ENCODE measurements at places on chromosomes 11 and 22.

DNA sequence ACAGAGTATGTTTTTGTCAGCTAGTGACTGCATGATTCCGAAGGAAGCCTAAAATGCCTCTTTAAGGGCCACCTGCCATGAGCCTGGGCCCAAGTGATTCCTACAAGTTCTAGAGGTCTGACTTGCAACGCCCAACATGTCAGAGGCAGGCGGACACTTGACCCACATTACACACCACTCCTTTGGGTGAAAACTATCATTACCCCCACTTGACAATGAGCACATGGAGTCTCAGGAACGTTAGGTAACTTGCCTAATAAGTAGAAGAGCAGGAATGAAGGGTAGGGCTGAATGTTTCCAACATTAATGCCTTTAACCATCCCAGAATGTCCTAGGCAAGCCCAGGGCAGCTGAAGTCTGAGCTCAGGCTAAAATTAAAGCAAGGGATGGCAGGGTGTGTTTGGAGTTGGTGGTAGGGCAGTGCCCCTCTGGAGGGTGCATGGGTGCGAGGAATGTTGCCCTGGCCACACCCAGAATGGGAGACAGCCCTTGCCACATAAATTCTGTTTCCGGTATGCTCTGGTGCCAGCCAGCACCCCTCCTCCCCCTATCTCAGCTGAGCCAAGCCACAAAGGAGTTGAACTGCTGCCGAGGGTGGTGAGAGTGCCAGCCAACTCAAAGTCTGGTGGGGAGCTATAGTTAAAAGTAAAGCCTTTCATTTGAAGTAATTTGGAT is 2.5 kb downstream of the PLAAT2 start:
- peak; percentile 64 for DNase-seq

DNA sequence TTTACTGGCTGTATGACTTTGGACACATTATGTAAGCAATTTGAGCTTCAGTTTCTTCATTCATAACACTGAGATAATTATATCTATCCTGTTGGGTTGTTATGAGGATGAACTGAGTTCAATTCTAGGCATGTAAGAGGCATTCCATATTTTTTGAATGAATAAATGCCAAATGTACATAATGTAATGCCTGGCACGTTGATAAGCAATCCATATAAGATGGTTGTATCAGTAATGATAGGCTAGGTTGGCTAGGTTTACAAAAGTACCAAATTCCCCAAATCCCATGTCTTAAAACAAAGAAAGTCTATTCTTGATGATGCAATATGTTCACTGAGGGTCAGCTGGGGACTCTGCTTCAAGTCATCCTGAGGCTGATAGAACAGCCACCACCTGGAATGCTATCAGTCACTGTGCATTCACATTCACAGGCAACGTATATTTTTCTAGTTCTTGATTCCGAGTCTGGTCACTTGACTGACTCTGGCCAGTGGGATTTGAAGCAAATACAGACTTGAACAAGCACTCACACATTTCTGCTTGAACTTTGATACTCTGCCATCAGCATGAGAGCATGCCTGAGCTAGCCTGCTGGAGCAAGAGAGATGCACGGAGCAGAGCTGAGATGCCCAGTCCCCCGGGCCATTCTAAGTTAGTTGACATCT is 104.0 kb upstream of the TIMP3 start:
- DNase-seq, result no peak

DNA sequence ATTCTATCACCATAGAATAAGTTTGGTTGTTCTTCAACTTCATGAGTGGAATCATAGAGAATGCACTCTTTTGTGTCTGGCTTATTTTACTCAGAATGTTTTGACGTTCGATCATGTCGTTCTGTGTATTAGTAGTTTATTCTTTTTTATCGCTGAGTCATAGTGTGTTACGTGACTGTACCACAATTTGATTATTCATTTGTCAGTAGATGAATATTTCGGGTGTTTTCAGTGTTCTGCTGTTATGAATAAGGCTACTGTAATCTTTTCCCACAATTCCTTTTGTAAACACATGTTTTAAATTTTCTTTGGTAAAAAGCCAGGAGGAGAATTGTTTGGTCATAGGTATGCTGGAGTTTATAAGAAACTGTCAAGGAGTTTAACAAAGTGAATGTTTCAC is 279.9 kb upstream of the B3GAT1 start:
- DNase-seq, result no peak

DNA sequence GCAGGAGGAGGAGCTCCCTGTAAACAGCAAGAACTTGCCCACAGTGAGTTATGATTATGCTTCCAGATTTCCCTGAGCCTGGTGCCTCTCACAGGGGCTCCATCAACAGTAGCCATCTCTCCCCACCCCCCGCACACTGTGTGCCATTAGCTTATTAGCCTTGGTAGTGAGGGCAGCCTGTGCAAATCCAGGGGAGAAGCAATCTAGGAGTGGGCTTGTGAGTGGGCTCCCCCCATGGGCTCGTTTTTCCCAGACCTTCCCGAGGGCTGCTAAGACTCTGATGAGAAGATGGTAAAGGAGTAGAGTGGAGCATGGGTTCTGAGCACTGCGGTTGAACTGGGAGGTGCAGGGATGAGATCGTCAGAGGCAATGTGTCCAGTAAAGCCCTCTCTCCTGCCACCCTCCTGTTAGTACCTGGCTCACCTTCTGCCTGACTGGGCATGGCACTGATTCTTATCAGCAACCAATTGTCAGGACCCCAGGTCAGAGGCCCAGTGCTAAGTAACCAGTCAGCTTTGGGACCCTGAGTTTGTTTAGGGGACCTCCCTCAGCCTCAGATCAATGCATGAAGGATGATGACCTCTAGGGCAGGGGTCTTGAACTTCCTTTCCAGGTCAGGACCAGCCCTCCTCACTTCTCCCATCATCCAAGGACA is 38.4 kb upstream of the TP53I11 start:
- DNase-seq, result no peak

DNA sequence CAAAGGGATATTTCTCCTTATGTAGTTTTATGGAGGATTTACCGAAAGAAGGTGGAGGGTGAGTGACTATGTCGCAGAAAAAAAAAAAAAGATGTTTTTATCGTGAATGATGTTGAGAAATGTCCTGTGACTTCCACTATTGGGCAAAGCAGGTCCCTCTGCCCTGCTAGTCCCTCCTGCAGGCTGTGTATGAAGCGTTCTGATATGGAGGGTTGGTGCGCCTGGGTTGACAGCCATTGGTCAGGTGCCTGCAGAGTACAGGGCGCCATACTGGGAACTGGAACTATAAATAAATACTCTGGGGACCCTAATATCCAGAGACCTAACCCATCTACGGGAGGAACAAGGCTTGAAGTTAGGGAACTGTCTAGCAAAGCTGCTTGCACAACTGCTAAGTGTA is 1.5 kb downstream of the IL17RA start:
- DNase-seq, result no peak

DNA sequence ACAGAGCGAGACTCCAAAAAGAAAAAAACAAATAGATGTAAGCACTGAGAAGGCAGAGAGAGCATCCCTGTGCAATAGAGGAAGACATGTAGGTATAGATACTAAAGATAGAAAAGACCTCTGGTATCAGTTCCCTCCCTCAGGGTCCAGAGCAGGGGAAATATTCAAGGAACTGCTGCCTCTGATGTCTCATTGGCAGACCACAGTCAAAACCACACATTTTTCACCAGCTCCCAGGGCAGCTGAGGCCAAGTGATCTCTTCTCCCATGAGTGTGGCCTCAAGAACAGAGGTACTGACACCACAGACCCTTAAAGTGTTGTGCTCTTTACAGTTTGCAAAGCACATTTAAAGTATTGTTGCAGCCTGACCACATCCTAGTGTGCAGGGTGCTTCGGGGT is 288.5 kb downstream of the NTM start:
- DNase-seq, result no peak

DNA sequence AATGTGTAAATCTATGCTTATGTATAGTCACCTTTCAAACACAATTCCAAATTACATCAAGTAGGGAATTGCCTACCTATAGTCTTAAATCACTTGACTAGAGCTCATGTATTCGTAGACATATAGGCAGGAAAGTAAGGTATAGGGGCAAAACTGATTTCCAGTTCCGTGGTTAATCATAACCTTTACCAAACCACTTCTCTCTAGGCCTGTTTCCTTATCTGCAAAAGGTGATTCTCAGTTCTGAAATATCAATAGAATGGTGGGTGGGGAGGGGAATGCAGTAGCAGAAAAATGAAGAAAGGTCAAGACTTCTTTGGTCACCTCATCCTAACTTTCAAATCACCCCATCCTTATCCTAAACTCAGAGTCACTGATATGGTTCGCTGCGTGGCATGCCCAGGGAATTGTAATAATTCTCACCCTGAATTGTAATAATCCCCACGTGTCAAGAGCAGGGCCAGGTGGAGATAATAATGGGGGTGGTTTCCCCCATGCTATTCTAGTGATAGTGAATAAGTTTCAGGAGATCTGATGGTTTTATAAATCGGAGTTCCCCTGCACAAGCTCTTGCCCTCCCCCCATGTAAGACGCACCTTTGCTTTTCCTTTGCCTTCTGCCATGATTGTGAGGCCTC is 1.9 kb upstream of the ANO5 start:
- DNase-seq, result no peak

DNA sequence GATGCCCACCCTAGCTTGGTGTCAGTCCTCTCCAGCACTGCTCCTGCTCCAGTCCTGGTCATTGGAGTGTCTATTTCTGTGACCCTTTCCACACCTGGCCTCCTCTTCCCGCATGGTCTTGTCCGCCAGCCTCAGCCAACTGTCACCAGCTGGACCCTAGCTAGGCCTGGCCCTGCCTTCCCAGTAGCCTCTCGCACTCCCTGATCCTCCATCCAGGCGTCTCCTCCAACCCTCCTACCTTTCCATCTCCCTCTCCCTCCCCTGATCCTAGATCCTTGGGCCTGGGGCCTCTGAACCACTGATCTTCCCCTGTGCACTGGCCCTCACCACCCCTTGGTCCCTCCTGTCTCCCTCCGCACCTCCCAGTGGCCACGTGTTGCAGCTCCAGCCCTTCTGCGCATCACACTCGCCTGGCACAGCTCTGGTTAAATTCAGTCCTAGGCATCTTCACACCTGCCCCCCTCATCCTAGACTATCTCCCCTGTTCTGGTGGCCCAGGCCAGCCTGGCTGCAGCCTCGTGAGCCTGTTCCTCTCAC is 9.9 kb downstream of the SYNGR1 start:
- DNase-seq, result no peak

GRCh38 chr22:33337524-33337923 is 279.3 kb upstream of the SYN3 start:
- no peak for DNase-seq

- no peak for DNase-seq
Observed at GRCh38 chr22:36731916-36732315, 28.4 kb upstream of the CACNG2 start.

- no peak for DNase-seq
Observed at GRCh38 chr11:112367895-112368294, 107.2 kb upstream of the PLET1 start.

- DNase-seq, result no peak
Observed at GRCh38 chr22:40265783-40266182, 80.5 kb upstream of the ADSL start.

GRCh38 chr22:50730941-50731661 is 6.9 kb upstream of the ACR start:
- peak; percentile 17 for DNase-seq

- DNase-seq, result no peak
Observed at GRCh38 chr11:43239791-43240190, 72.0 kb upstream of the API5 start.

- no peak for DNase-seq
Observed at GRCh38 chr11:3605283-3605662, 36.5 kb downstream of the ART5 start.

DNA sequence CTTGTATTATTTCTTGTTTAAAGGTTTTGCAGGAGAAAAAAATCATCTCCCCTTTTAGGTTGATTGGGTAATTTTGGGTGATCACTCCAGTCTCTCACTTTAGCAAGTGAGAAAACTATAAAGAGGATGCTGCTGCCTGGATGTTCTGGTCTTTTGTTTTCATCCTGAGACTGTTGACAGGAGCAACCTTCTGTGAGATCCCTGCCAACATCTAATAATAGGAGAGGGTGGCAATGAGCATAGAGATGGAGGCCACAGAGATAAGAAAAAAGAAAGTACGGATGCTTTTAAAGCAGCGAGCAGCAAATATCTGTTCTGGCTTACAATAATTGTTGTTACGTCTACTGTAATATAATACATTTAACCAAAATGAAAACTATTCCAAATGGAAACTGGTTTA is 293.6 kb upstream of the MTNR1B start:
- DNase-seq, result no peak

- no peak for DNase-seq
Observed at GRCh38 chr11:5690216-5690615, 626 bp downstream of the TRIM22 start.

DNA sequence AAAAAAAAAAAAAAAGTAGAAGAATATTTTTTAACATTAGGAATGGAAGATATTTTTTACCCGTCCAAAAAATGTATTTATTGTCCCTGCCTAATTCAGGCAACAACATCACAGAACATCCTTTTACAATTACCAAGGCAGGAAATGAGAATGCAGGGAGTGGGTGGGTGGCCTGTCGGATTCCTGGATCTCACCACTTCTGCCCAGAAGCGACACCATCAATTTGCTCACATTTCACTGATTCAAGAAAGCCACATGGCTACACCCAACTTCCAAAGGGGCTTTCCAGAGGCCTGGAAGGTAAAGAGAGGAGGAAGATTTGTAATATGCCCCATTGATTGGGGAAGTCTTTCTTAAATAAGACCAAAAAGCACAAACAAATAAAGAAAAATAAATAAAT is 93.8 kb upstream of the CLPB start:
- no peak for DNase-seq

- DNase-seq, result no peak
Observed at GRCh38 chr11:94449437-94449836, 44.2 kb downstream of the MRE11 start.

DNA sequence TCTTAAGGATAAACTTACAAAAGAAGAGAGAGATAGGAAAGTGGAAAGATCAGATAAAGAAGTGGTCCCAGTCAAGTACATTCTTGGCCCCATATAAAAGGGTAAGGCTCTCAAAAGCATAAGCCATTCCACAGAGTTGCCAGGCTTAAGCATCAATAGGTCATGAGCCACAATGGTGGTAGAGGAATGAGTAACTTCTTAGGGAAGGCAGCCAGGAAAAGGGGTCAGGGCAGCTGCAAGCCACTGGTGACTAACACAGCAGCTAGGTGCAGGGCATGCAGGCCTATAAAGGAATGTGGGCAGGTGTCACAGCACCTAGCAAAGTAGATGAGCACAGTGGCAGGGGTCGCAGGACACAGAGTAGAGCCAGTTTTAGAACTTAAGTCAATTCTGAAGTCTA is 302.6 kb upstream of the FAT3 start:
- DNase-seq, result no peak

DNA sequence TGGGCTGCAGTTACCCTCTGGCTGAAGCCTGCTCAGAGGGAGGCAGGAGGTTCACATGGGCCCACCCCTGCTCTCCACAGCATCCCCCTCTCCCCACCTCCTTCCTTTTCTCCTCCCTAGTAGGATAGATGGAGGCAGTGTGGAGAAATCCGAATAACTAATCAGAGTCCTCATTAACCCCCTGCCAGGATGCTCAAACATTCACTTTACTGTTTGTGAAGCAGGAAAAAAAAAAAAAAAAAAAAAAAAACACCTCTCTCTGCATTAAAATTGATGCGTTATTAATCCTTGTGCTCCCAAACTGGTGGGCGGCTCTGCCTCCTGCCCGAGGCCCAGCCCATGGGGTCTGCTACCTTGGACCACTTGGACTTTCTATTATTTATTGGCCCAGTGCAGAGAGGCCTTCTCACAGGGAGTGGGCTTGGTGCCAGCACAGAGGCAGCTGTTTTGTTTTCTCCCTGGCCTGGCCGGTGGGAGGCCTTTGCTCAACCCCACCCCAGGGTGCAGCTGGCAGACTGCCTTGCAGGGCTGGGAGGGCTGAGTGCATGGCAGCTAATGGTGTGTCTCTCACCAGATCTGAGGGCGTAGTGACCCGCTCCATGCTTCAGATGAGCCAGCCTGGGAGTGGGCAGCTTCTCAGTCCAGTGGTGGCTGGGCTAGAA is 150.7 kb downstream of the PKNOX2 start:
- DNase-seq, result no peak
